Spinal cord (tissue), 10 donors: ENCODE measurements at places on chromosomes 3 and 15.
A peak's percentile ranks its signal among the peaks of the same experiment; 100 is the strongest.

- no peak for DNase-seq
- H3K4me1 ChIP-seq, result peaks cover 7% of the 10 kb centered on the region
- no peak overlapping the region for H3K4me3 ChIP-seq
- H3K27ac ChIP-seq, result no peak overlapping the region
Observed at GRCh38 chr15:63414474-63415120, 33.0 kb upstream of the CA12 start.

DNA sequence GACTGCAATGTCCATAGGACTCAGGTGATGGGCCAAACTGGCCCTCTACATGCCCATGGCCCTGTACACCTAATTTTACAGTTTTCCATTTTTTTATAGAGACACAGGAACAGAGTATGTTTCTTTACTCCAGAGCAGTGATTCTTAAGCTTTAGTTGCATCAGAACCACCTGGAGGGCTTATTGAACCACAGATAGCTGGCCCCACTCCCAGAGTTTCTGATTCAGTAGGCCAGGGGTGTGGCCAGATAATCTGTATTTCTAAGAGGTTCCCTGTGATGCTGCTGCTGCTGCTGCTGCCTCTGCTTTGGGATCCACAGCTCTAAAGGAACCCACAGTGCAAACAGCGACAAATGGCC, 5.1 kb downstream of the RBP1 start:
- peak; percentile 83 for DNase-seq
- peaks cover 72% of the 10 kb centered on the region for H3K4me1 ChIP-seq
- H3K27ac ChIP-seq, result peak overlapping the region; percentile 93
- H3K27me3 ChIP-seq, result no peaks in the 10 kb centered on the region
- H3K4me3 ChIP-seq, result no peak overlapping the region

GRCh38 chr15:77028451-77029165, 33.7 kb downstream of the PSTPIP1 start:
- H3K36me3 ChIP-seq, result peaks cover 6% of the 10 kb centered on the region
- H3K4me1 ChIP-seq, result peaks cover 57% of the 10 kb centered on the region
- DNase-seq, result no peak

DNA sequence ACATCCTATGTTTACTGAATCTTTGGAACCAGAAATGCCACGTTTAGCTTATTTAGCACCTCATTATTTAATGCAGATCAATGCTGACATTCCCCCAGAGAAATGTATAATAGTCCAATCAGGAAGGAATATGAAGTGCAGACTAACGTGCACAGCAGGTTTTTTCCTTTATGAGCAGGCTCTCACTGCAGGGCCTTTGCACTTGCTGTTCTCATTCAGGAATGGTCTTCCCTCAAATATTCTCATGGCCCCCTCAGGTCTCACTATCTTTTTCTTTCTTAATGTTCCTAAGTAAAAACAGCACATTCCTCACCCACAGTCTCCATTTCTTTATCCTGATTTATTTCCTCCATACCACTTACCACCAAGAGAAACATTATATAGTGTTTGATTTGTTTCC, 174.6 kb downstream of the FOXP1 start:
- H3K27ac ChIP-seq, result no peak overlapping the region
- no peak for DNase-seq
- no peaks in the 10 kb centered on the region for H3K36me3 ChIP-seq
- H3K4me3 ChIP-seq, result no peak overlapping the region
- no peaks in the 10 kb centered on the region for H3K27me3 ChIP-seq
- peaks cover 1% of the 10 kb centered on the region for H3K4me1 ChIP-seq

- H3K27ac ChIP-seq, result no peak overlapping the region
- DNase-seq, result no peak
- peaks cover 43% of the 10 kb centered on the region for H3K27me3 ChIP-seq
- H3K4me3 ChIP-seq, result no peak overlapping the region
- H3K4me1 ChIP-seq, result peaks cover 32% of the 10 kb centered on the region
Observed at GRCh38 chr3:138438896-138439295, 4.5 kb downstream of the ESYT3 start.
